ENCODE measurements at places on chromosomes 13 and 19. TPM values are rescaled to one million over a fixed set of nuclear protein-coding genes. Genes with fewer than 3 reads are reported as not detected.

DNA sequence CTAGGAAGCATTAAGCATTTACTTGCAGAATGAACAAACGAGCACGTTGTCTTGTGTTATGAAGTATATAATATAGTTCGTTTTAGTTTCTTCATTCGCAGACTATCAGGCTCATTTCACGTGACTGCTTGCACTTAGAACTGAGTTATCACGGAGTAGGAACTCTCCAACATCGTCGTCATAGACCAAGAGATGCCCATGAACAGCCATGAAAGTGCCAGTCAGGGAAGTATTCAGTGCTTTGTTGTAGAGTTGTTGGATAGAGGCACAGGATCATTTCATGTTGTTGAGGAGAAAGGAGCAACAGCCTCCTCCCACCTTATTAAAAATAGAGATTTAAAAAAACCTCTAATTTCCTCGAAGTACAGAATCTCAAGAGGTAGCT lies 977 bp upstream of the IL17D start:
- ATAC-seq = no peak

- peak; percentile 91 for ATAC-seq
Measured at GRCh38 chr13:74062933-74063332, 71.3 kb downstream of the KLF12 start.

- ATAC-seq = no peak
Measured at GRCh38 chr13:110876609-110877008, 38.3 kb downstream of the ANKRD10 start.

TUBA3C gene
- not detected for total RNA-seq

DNA sequence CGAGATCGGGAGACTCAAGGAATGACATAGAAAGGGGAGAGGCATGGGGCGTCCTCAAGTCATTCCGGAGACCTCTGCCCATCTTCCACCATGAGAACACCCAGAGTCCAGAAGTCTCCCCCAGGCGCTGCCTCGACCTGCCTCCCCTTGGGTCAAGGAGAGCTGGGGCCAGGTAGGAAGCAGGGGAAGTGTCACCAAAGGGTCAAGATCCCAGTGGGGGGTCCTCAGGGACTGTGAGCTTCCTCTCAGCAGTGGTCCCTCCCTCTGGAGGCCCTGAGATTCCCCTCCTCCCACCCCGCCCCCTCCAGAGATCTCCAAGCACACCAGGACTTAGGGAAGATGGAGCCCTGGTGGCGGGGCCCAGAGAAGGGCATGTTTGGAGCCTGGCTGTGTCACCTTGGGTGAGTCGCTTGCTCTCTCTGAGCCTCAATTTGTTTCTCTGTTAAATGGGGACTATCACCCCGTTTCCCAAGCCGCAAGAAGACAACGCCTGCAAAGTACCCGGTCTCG lies 919 bp downstream of the DACT3 start:
- ATAC-seq = no peak

DNA sequence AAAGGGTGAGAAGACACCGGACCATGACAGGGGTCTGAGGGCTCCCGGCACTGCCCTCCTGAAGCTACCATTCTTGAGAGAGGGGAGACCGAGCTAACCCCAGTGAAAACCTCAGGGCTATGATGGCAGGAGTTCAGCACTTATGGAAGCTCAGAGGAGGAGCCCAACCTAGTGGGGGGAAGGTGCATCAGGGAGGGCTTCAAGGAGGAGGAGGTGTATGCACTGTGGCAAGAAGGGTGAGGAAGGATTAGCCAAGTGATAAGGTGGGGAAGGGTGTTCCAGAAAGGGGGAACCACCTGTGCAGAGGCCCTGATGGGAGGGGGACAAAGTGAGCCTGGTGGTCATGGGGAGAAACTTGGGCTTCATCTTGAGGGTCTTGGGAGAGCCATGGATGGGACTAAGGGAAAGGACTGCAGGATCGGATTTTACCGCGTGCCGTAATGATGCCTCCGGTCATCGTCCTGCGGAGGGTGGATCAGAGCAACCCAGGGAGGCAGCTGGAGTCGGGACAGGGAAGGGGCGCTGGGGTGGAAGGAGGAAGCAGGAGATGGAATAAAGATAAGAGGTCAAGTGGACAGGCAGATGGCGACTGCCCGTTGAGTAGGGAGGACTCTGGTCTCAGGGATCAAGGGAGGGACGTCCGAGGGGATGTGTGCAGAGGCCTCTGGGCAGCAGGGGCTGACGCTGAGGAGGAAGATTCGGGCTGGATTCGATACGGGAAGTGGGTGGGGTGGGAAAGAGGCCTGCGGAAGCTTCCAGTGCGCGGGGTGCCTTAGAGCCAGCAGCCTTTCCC lies 13.3 kb upstream of the PSMD8 start:
- no peak for ATAC-seq

DAND5 gene
- total RNA-seq = not detected

DNA sequence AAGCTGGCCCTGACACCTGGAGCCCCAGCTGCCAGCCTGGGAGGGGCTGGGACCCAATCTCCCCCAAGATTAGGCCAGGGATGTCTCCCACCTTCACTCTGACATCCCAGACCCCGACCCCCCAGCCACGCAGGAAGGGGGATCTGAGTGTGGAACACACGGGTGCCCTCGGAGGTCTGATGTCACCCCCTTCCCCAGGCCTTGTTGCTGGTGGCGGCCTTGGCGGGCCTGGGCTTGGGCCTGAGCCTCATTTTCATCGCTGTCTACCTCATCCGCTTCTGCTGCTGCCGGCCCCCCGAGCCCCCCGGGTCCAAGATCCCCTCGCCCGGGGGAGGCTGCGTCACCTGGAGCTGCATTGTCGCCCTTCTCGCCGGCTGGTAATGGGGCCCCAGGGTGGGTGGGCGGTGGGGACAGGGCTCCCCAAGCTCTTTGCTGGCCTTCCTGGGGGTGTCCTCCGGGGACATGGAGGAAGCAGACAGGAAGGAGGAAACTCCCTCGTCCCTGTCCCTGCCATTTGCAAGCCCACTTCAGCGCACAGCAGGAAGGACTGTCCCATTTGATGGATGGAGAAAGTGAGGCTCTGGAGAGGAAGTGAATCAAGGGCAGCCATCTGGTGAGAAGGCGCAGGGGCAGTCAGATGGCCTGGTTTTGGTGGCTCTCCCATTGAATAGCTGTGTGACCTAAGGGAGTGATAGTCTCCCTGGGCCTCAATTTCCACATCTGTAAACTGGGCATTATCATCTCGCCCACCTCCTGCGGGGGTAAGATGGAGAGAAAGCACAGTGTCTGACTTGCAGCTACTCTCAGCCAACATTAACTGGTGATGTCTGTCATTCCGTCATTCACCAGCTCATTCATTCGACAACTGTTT lies 3.9 kb downstream of the TTYH1 start:
- ATAC-seq = no peak

DNA sequence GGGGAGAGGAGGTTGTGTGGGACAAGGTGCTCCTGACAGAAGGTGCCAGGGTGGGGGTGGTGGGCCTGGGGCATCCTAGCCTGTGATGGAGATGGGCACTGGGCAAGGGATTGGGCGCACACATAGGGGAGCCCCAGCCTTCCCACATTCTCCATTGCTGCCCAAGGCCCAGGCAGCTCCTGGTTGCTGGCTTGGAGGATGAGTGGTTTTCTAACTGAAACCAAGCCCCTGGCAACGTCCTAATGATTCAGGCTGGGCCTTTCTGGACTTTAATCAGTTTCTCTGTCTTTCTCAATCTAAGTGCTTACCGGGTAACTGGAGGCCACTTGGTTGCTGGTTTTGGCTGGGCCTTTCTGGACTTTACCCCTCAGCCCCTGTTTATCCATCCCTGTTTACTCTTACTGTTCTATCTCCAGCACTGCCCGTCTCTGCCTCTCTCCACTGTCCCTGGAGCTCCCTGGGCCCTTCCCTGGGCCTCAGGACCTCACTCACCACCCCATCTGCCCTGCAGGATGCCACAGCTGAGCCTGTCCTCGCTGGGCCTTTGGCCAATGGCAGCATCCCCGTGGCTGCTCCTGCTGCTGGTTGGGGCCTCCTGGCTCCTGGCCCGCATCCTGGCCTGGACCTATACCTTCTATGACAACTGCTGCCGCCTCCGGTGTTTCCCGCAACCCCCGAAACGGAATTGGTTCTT lies 354 bp downstream of the CYP4F3 start:
- ATAC-seq = no peak

GRCh38 chr19:38148337-38148736 lies 75.7 kb downstream of the DPF1 start:
- no peak for ATAC-seq

GRCh38 chr13:79939689-79940088 lies 401.2 kb downstream of the SPRY2 start:
- ATAC-seq = no peak

MRI1 gene
- 48.4 TPM for total RNA-seq

DNA sequence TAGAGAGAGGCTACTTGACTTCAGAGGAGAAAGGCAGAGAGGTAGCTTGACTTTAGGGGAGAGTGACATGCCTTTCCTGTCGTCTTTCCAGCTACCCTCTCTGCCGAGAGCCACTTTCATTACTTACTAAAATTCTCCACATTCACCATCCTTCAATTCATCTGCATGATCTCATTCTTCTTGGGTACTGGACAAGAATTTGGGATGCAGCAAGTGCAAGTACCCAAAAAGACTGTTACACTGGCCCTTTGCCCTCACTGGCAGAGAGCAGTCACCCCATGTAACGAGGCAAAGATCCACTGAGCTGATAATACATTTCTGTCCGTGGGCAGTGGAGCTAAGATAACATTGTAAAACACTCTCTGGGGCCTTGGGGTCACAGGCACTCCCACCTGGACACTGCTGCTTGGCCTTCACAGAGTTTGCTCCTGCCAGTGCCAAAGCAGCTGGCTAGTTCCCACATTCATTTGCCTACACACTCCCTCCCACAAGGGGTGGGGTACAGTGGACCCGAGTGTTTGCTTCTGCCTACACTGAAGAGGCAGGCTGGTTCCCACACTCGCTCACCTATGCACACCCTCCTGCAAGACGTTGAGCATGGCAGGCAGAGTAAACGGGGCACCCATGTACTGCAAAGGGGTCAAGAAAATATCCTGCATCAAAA lies 1276.9 kb upstream of the PCDH9 start:
- no peak for ATAC-seq

ANKLE1 gene
- total RNA-seq = 0.39 TPM

DNA sequence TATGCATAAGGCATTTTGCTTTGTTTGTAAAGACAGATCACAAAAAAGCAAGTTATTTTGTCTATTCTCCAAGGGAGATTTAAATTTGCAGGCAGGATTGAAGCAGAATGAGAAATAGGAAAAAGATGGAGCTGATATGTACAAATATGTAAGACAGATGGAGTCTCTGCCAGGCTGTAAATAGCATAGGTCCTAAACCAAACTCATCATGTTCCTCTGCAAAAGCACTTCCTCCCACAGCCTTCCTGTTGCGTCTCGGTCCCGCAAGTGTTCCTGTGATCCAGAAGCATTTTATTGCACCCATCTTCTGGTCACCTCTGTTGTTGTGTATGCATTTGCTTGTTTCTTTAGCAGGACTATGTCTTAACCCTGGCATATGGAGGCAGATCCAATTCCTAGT lies 95.7 kb upstream of the CLDN10 start:
- no peak for ATAC-seq

GRCh38 chr13:44493213-44493812 lies 82.8 kb downstream of the TSC22D1 start:
- ATAC-seq = no peak

PEAK3 gene
- total RNA-seq = 1.3 TPM

DNA sequence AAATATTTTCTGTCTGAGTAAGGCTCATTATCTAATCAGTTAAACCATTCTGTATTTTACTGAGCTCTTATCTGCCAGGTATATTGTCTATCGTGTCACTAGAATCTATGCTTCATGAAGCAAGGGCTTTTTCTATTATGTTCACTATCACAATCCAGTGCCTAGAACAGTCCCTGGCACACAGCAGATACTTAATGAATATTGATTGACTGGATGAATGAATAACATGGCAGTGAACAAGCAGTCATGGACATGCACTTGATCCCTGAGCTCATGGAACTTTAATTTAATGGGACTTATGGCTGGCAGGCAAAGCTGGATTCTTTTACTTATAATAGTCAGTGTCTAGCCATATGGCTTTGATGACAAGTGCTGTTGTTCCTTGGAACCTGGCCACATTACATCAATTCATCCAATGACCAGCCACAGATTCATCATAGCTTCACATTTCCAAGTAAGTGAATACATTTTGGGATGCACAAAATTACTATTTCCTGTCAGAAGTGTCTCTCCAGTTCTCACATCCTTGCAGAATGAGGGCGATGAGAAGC lies 214.8 kb downstream of the COG6 start:
- no peak for ATAC-seq

UPK1A gene
- total RNA-seq = not detected

PLIN5 gene
- total RNA-seq = 7.1 TPM

GRCh38 chr19:6011794-6012193 lies 33.9 kb upstream of the RANBP3 start:
- no peak for ATAC-seq

DNA sequence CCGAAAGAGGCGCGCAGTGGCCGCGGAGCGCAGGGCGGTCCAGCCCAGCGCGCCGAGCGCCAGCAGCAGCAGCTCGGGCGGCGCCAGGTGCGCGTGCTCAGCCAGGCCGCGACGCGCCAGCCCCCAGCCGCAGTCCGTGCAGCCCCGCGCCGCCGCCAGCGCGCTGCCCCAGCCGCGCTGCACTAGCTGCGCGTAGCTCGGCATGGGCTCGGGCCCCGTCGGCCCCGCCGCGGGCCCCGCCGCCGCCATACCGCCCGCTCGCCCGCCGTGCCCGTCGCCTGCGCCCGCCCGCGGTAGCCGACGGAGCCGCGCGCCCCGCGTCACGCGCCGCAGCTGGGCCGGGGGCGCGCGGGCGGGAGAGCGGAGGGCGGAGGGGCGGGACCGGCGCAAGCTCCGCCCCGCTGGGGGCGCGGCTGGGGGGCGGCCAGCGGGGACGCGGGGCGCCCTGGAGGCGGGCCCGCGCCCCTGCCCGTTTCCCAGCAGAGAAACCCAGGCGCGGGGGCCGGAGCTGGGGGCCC lies at the start of gene CERS1:
TSS of gene CERS1 (minus strand) at position 335 of the 518 bp plus-strand sequence. CDS start at position 249, 86 bp downstream.
- no peak for ATAC-seq

PLEKHF1 gene
- total RNA-seq = 33.9 TPM

- ATAC-seq = no peak
Measured at GRCh38 chr19:53870485-53870844, 2.8 kb downstream of the MYADM start.

GRCh38 chr13:82165396-82166174 lies 1716.7 kb downstream of the SLITRK1 start:
- no peak for ATAC-seq

- no peak for ATAC-seq
Measured at GRCh38 chr19:12936582-12936981, 1.8 kb upstream of the CALR start.

GRCh38 chr19:34495416-34495815 lies 13.9 kb downstream of the WTIP start:
- ATAC-seq = no peak

- ATAC-seq = no peak
Measured at GRCh38 chr13:112725346-112726015, 35.6 kb downstream of the ATP11A start.

- ATAC-seq = peak; percentile 30
Measured at GRCh38 chr19:50330365-50331078, 1.3 kb upstream of the KCNC3 start.

GRCh38 chr19:47521473-47522180 lies 6.8 kb upstream of the NAPA start:
- no peak for ATAC-seq

All from gastroesophageal sphincter (tissue), 4 donors.